ENCODE measurements at places on chromosomes 3 and 15.

- H3K4me3 ChIP-seq: no peak overlapping the region
- no peaks in the 10 kb centered on the region for H3K4me1 ChIP-seq
- H3K27ac ChIP-seq: no peak overlapping the region
- DNase-seq: no peak
- H3K36me3 ChIP-seq: peaks cover 3% of the 10 kb centered on the region
Measured at GRCh38 chr3:33179132-33179531, 39.5 kb downstream of the SUSD5 start.

DNA sequence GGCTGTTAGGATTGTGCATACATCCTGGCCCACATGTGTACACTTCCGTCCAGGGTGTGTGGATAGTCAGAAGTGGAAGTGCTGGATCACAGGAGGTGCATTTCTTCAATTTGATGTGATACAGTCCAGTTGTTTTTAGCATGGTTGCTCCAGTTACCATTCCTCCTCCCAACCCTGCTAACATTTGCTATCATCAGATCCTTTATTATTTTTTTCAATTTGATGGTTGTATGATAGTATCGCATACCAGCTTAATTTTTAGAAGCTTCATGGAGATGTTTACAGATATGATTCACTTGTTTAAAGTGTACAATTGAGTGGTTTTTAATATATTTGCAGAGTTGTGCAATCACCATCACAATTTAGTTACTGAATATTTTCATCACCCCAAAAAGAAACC lies 202.7 kb downstream of the ITPR1 start:
- no peak overlapping the region for H3K4me3 ChIP-seq
- no peak overlapping the region for H3K27ac ChIP-seq
- H3K4me1 ChIP-seq: peaks cover 4% of the 10 kb centered on the region

GRCh38 chr15:29822684-29823459 lies 604 bp upstream of the TJP1 start:
- H3K27me3 ChIP-seq: peaks cover 15% of the 10 kb centered on the region
- peaks cover 12% of the 10 kb centered on the region for H3K36me3 ChIP-seq
- H3K27ac ChIP-seq: peak overlapping the region; percentile 99
- H3K4me1 ChIP-seq: peaks cover 37% of the 10 kb centered on the region
- DNase-seq: peak; percentile 73

- H3K4me1 ChIP-seq: peaks cover 21% of the 10 kb centered on the region
- no peaks in the 10 kb centered on the region for H3K36me3 ChIP-seq
- peak overlapping the region; percentile 8 for H3K27ac ChIP-seq
- no peak for DNase-seq
- no peaks in the 10 kb centered on the region for H3K27me3 ChIP-seq
- no peak overlapping the region for H3K4me3 ChIP-seq
Measured at GRCh38 chr3:78970656-78971055, 797.1 kb downstream of the ROBO1 start.

DNA sequence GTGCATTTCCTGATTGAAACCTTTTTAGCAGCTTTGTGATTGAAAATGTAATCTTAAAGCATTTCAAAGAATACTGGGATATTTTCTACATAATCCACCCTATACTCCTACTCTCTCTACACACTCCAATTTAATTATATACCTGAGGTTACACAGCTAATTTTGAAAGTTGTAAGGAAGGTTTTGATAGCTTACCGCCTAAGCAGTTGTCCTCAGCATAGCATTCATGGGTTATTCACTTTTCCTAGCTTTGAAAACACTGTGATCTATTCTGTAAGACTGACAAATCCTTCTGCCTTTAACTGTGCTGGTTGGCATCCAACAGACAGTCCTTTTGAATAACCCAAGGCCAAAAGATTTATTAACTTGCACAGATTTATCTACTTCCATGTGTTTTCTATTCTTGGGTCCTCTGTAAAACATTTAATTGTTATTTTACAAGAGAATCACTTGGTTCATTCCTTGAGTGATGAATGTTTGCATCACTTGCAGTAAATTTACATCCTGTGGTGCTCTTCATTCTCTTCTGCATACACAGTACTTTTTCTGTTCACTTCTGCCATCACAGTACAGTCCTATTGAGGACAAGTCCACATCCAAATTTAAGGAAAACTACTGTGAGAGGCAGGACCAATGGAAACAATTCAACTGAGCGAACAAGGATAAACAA lies 44.8 kb downstream of the SERPINI1 start:
- H3K27me3 ChIP-seq: peaks cover 1% of the 10 kb centered on the region
- no peak for DNase-seq
- no peaks in the 10 kb centered on the region for H3K4me1 ChIP-seq
- peaks cover 7% of the 10 kb centered on the region for H3K36me3 ChIP-seq

DNA sequence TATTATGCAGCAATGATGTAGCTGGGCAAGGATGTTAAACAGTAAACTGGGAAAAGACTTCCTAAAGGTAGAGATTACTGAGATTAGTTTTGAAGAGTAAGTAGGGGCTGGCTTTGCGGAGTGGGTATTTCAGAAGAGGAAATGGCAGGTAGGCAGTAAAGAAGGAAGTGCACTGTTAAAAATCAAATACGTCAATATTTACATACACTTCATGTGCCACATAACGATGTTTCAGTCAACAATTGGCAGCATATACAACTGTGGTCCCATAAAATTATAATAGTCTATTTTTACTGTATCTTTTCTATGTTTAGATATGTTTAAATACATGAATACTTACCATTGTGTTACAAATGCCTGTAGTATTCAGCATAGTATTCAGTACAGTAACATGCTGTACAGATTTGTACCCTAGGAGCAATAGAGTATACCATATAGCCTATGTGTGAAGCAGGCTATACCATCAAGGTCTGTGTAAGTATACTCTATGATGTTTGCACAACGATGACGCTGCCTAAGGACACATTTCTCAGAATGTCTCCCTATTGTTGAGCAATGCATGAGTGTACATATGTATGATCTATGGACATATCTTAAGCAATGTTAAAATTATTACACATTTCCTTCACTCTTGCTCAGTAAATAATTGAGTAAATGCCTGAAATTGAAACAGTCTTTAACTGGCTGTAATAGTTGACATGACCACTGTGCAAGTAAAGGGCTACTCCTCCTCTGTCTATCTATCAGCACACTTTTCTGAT lies 196.7 kb downstream of the ISL2 start:
- no peak for DNase-seq
- no peak overlapping the region for H3K27ac ChIP-seq
- peaks cover 8% of the 10 kb centered on the region for H3K4me1 ChIP-seq

DNA sequence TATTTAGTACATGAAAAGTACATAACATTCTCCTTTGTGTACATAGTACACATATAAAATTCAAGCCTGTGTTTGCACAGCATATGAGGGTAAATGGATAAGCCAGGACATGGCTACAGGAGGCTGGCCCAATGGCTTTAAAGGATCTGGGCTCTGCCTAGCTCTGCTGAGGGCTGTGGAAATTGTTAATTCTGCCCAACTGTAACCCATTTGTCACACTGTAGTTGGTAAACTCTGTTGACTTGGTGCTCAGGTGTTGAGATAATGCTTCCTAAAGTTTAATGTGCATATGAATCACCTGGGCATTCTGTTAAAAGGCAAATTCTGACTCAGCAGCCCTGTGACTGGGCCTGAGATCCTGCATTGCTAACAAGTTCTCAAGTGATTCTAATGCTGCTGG lies 196.5 kb upstream of the ZPLD1 start:
- H3K27me3 ChIP-seq: no peaks in the 10 kb centered on the region
- H3K4me1 ChIP-seq: peaks cover 3% of the 10 kb centered on the region
- DNase-seq: no peak

DNA sequence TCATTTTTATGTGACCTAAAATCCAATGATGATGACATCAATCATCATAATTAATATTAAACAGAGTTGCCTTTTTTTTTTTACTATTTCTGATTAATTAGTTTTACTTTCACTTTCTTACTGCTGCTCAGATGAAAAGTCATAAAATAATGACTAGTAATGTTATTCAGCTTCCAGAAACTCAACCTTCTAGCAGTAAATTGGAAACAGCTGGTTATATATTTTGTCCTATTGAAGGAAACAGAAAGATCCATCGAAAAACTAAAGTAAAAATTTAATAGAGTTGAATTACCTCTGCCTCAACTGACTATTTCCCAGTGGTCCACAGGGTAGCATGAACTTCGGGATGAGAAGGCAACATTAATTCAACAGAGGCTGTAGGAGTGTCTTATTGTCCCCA lies 107.1 kb upstream of the PTX3 start:
- H3K4me3 ChIP-seq: no peak overlapping the region
- peaks cover 3% of the 10 kb centered on the region for H3K4me1 ChIP-seq
- no peaks in the 10 kb centered on the region for H3K36me3 ChIP-seq
- no peak for DNase-seq

- no peak overlapping the region for H3K27ac ChIP-seq
- H3K4me3 ChIP-seq: no peak overlapping the region
- no peaks in the 10 kb centered on the region for H3K36me3 ChIP-seq
- DNase-seq: no peak
- H3K4me1 ChIP-seq: no peaks in the 10 kb centered on the region
Measured at GRCh38 chr3:21290557-21290956, 460.5 kb downstream of the ZNF385D start.

- H3K36me3 ChIP-seq: no peaks in the 10 kb centered on the region
- H3K4me1 ChIP-seq: peaks cover 2% of the 10 kb centered on the region
- no peak overlapping the region for H3K4me3 ChIP-seq
- DNase-seq: no peak
Measured at GRCh38 chr15:41336549-41336948, 3.9 kb downstream of the NUSAP1 start.

- H3K27ac ChIP-seq: peak overlapping the region; percentile 83
- no peak for DNase-seq
- H3K4me1 ChIP-seq: peaks cover 25% of the 10 kb centered on the region
- H3K36me3 ChIP-seq: no peaks in the 10 kb centered on the region
Measured at GRCh38 chr3:42071904-42072812, 19.0 kb upstream of the TRAK1 start.
